ENCODE measurements at places on chromosomes 1 and 21.

- DNase-seq = no peak
Measured at GRCh38 chr1:207648334-207649209, 3.6 kb downstream of the CR1L start.

DNA sequence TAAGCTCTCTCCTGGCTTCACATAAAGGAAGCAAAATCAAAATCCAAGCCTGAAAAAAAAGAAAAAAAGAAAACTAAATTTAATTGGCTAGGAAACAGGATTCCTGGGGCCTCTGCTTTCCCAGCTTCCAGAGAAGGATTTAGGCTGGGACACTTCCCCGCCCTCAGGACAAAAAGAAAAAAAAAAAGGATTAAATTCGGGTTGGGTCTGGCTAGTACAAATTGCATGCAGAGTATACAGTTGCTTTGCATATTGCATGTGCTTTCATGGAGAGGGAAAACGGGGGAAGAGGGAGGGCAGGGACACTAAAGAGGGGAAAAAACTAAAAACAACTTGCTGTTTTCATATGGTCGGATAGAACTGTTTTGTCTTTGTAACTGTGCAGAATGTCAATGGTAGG is 42.7 kb downstream of the OLIG1 start:
- no peak for DNase-seq

- no peak for DNase-seq
Measured at GRCh38 chr1:43531906-43532584, 1.4 kb downstream of the PTPRF start.

GRCh38 chr1:96374076-96374762 is 347.4 kb upstream of the PTBP2 start:
- DNase-seq = no peak

- DNase-seq = no peak
Measured at GRCh38 chr1:88610687-88611086, 73.4 kb upstream of the PKN2 start.

DNA sequence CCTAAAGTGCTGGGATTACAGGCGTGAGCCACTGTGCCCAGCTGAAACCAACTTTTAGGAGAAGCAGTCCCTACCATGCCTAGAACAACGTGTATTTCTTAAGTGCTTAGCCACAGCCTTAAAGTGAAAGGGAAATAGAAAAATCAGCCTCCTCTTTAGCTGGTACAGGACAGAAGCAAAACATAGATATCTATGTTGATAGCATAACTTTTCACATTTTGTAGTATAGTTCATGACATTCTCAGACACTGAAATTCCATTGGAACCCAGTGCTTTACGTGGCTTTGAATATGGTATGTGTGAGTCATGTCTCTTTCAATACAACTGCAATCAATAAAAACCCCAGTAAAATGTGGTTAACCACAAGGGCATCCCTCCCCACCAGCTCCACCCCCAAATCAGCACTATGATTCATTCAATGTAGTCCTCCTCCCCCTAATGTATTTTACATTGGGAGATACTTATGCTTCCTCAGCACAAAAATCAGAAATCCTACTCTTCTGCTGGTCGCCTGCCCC is 32.1 kb downstream of the TGFB2 start:
- peak; percentile 37 for DNase-seq

GRCh38 chr1:151885479-151885878 is 23.8 kb downstream of the THEM4 start:
- no peak for DNase-seq

DNA sequence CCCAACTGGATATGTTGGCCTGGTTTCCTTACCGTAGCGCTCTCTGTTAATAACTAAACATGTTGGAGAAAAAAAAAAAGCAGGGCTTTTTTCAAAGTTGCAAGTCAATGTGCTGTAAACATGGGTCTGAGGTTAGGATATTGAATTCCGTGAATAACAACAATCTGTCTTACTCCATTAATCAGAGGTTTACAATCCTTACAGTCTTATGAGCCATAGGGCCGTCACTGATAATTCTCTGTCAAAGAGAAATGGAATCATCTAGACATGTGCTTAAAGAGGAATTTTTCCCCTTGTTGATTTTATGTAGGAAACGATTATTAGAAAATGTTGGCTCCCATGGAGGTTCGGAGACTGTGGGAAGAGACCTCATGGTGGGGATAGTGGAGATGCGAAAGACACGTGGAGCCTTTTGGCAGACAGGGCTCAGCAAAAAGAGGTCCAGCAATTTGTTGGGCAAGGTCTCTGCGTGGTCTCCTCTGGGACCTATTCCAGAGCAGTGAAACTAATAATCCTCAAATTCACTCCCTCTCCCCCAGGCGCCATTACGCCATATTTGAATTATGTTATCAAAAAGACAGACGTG is 83.5 kb upstream of the CLDN14 start:
- no peak for DNase-seq

- DNase-seq = no peak
Measured at GRCh38 chr1:5748286-5749225, 243.7 kb downstream of the NPHP4 start.

- DNase-seq = no peak
Measured at GRCh38 chr21:36325373-36326010, 5.5 kb downstream of the MORC3 start.

DNA sequence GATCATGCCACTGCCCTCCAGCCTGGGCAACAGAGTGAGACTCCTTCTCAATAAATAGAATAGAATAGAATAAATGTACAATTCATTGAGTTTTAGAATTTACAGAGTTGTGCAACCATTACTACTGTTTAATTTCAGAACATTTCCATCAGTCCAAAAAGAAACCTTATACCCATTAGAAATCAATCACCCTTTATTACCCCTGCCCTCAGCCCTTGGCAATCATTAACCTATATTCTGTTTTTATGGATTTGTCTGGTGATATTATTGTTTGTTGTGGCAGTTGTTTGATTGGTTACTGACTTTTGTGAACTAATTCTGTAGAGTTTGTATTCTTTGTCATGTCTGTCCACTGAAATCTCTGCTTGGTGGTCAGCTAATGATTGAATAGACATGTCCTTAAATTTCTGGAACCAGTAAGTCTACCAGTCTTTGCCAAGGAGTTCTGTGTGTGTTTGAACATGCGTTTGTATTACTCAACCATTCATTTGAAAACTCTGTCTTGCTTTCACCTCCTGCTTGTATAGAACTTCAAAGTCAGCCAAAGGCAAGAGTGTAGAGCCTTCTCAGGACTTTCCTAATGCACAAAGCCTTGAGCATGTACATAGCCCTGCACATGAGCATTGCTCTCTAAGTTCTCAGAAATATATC is 208.8 kb downstream of the GPR52 start:
- no peak for DNase-seq

DNA sequence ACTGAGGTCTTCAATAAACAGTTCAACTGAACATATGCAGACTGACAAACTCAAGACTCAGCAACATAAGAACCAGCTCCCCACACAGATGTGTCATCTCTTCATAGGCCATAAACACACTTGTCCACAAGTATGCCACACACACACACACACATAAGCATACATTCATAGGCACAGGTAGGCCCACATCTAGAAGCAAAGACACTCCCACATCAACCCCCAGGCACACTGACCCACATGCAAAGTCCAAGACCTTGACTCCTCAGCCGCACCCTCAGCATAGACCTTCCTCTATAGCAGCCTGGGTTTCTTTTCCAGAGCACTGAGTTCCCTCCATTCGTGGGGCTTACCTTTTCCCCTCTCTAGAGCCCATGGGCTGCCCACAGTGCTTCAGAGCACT is 1.4 kb downstream of the LAD1 start:
- no peak for DNase-seq

DNA sequence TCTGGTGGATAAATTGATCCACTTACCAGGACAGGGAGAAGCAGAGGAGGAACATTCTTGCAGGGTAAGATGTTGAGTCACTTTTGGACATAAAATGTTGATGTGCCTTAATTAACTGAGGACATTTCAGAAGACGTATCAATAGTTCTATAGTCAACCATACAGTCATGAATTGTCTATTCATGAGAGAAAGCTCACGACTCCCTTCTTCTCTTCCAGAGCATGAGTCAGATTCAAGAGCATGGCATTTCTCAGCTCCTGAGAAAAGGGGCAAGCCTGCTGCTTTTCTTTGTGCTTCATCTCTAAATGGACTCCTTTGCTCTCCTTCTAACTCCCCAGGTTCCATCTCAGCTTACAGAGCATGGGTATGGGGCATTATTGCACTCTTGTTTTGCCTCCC is 55.7 kb downstream of the ADGRL4 start:
- no peak for DNase-seq

GRCh38 chr1:30411206-30411605 is 312.2 kb downstream of the MATN1 start:
- DNase-seq = no peak
